ENCODE measurements at places on chromosomes 13 and 19.

DNA sequence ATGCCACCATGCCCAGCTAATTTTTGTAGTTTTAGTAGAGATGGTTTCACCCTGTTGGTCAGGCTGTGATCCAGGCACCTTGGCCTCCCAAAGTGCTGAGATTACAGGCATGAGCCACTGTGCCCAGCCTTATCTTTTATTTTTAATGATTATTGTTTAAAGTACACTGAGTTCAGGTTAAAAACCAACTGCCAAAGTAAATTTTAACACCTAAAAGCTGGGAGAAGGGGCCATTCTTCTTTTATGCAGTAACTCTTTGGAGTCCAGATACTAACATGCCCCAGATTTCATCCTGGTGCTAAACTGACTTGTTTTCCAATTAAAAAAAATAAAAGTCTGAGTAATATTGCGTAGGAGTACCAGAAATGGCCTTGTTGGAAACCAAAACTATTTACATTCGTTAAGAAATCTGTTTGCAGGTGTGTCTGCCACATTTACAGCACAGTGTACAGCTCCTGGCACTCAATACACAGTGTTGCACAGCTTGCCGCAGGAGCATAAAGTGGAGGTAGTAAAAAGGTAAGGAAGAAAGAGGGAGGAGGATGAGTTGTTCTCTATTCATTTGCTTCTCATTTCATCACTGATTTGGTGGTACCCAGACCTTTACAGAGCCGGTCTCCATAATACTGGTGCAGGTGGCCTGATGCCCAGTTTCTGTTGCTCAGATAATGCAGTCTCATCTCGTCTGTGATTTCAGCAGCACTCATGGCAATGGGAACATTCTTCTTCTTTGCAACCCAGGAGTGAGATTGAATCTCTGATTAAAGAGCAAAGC is 108.9 kb downstream of the PCCA start:
- no peak for DNase-seq

- DNase-seq, result no peak
These were observed 56.1 kb downstream of the KL start for GRCh38 chr13:33072282-33072681.

DNA sequence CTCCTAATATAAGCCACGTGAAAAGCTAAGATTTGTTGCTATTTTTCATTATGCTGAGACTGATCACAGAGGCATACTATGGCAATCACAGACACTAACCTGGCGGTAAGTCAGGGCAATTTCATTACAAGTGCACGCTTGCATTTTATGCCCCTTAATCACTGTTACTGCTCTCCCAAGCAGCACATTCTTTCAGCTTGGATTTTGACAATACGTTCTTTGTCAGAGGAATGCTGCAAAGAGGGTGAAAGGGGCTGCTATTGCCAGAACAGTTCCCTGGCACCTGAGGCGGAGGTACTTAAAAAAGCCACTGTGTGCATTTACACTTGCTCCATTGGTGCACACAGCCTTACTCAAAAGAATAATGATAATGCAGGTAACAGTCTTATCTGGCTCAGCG is 346.6 kb downstream of the RFC3 start:
- no peak for DNase-seq

- no peak for DNase-seq
These were observed 78.6 kb downstream of the SPACA7 start for GRCh38 chr13:112454648-112455334.

DNA sequence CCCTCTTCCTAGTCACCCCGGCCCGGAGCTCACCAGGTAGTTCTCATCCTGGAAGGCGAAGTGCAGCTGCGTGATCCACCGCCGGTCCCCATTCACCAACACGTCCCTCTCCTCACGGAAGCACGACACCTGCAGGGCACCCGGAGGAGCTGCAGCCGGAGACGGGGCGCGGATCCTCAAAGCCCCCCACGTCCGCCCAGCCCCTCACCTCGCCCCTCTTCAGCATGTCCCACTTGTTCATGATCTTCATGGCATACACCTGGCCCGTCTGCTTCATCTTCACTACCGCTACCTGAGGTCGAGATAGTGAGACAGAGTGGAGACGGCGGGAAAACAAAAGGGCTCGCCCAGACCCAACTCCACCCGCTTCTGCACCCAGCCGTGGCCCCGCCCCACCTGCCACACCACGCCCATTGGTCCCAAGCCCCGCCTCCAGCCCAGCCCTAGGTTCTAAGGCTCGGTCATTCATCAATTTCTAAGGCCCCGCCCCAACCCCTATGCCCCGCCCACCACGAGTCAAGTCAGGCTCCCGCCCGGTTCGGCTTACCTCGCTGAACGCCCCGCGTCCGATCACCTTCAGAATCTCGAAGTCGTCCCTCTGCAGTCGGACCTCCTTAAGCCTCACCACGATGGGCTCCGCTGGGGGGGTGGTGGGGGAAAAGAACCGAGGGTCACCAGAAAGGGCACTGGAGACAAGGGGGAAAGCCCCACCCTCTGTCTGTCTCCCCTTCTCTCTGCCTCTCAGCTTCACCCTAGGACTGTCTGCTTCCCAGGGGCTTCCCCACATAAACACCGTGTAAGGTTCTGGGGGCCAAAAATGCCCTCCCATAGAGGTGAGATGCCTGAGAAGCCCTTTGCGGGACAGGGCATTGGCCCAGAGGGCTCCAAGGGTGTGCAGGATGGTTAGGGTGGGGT is 2.8 kb downstream of the DMPK start:
- DNase-seq, result peak; percentile 87

GRCh38 chr19:4277191-4277696 is 1.8 kb upstream of the SHD start:
- no peak for DNase-seq

GRCh38 chr19:41784312-41784711 is 12.1 kb upstream of the CEACAM3 start:
- DNase-seq, result no peak

DNA sequence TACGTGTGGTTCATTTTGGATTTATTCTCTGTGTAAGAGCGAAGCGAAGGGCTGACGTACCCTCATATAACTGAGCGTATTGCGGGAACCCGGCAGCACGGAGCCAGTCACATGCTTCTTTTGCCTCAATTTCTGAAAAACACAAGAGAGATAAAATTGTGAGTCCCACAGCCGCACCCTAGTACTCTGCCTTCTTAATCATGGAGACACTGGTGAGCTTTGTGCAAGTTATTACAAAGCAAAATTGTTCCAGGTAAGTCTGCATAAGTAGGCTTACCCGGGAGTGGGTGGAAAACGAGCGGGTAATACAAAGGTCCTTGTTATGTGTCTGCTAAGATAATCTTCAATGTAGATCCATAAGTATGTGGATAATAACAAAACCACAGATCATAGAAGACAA is 118.1 kb downstream of the STARD13 start:
- no peak for DNase-seq

DNA sequence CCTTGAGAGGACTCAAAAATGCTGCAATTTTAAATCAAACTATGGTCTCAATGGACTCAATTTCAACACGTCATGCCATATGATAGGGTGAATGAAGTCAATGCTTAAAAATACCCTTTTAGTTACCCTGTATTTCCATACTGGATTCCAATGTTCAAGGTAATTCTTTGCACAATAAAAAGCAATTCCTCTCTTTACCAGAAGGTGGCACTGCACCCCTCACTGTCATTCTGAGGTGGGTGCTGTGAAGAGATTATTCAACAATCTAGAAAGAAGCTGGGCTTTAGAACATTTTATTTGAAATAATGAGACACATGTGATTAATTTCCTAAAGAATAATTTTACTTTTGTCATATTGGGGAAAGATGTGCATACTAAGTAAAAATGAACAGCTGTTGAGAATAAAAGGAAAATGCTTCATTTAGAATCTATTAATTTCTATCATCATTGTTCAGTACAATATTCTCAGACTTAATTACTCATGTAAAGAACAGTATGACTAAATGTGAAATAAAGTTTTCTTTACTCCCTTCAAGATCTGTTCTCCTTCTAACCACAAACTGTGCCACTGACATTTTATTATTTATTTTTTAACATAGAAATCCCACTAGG is 789.1 kb downstream of the GPC5 start:
- DNase-seq, result no peak

GRCh38 chr19:52028780-52029123 is 573 bp upstream of the ZNF614 start:
- DNase-seq, result no peak

GRCh38 chr13:23322353-23323336 is 110.9 kb downstream of the SACS start:
- DNase-seq, result no peak

GRCh38 chr19:44648631-44649251 is 5.0 kb downstream of the PVR start:
- DNase-seq, result peak; percentile 67

DNA sequence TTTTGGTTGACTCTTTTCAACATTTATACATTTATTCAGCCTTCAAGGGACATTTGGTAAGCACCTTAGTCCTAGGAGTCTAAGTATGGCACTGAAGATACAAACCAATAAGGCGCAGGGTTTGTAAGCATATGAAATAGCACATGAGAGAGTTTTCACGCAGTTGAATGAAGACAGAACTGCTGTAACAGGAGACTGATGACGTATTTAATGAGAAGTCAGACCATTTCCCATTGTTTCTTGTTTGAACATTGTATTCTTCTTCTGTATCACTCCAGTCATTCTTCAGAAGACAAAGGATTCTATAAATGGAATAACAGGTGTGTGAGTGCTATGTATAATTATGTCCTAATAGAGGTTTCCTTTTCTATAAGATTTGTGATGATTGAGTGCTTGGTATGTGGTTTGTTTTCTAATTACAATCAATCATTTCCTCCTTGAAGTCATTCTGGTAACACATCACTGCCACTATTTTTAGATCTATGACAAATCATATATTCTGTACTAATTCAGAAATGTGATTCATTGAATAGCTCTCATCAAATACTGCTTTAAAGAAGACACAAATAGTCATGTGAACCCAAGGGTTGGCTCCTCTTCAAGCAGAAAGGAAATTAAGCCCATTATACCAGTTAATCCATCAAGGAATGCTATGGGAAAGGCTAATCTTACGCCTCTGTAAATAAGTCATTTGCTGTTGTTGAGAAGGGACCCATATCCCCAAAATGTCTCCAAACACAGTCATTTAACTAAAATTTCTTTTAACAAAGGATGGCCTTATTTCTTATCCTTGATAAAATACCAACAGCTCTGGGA is 222.8 kb upstream of the NBEA start:
- no peak for DNase-seq

DNA sequence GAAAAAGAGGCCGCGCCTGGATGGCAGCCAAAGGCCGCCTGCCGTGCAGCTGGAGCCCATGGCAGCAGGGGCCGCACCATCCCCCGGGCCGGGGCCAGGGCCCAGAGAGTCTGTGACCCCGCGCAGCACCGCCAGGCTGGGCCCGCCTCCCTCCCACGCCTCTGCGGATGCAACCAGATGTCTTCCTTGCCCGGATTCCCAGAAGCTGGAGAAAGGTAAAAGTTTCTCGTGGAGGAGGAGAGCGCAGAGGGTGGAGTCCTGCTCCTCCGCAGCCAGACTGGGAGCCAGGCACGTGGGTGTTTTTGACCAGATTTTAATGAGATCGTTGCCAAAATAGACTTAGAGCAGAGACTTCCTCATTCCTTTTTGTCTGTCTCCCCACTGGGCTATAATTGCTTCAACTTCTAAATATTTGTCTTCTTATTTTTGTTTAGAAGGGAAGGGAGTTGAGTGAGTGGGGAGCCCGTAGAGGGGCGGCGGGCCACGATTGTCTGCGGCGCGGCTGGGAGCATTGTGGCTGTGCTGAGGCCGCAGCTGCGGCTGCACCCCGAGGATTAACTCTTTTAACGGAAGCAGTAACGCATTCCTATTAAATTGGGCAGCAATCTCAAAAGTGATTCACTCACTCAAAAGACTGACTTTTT is 22.8 kb upstream of the NDUFS7 start:
- peak; percentile 84 for DNase-seq

- DNase-seq, result no peak
These were observed 255.7 kb downstream of the DACH1 start for GRCh38 chr13:71611292-71611691.

GRCh38 chr13:71610876-71611275 is 256.1 kb downstream of the DACH1 start:
- no peak for DNase-seq

- DNase-seq, result no peak
These were observed 108.9 kb upstream of the STARD13 start for GRCh38 chr13:33394294-33394932.

DNA sequence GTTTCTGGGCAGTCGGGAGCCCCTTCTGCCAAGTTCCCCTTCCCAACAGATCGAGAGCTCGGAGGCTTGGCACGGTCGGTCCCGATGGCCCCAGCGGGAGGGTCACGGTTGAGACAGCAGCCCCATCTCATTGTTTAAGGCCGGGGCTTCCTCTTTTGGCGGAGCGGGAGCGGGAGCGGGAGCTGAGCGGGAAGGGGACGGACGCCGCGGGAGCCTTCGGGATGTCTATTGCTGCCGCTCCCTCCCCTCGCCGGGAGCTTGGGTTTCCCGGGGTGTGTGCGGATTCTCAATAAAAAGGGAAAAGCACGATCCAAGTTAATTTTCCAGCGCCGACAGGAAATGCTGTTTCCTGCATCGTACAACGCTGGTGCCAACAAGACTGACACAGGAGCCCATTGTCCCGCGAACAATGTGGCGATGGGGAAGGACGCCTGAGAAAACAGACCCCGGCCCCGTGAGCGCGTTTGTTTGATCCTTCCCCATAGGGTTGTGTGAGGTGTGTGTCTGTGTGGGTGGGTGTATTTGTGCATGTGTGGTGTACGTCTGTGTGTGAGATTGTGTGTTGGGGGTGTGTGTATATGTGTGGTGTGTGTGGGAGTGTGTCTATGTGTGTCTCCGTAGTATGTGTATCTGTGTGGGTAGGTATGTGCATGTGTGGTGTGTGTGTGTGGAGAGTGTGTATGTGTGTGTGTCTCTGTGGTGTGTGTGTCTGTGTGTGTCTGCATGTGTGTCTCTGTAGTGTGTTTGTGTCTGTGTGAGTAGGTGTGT is 36.3 kb upstream of the FLT1 start:
- DNase-seq, result peak; percentile 81

GRCh38 chr19:33403973-33404304 is 30.4 kb downstream of the CEBPG start:
- DNase-seq, result no peak

DNA sequence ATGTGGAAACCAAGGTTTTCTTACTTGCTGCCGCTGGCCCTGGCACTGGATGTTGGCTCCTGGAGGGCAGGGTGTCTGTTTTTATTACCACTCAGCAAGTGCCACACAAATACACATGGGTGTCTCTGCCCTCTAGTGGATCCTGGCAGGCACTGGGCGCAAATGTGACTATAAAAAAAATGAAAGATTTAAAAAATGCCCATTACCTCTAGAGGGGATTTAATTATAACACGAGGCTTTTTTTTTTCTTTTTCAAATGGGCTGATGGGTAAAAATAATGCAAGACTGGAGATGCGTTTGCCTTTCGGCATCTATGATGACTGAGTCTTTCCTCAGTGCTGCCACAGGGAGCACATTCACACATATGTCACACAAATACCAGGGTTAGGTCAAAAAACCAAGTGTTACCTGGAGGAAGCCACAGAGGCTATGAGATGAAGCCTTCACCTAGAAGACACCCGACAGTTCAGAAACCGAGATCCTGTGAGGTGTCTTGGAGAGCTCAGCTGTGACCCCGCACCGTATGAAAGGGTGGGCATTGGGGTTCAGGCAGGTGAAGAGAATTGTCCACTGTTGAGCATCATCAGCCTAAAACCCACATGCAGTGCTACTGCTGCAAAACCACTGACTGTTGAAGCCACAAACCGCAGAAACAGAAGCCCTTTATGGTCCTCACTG is 25.7 kb downstream of the CHAMP1 start:
- no peak for DNase-seq

- no peak for DNase-seq
These were observed 324 bp upstream of the FBXO17 start for GRCh38 chr19:38975861-38976271.

Measured in aorta (tissue), 5 donors.